Activated gamma-delta T cell treated with Interleukin-2 at 50 U/mL for 16 hours (primary cell): ENCODE measurements at places on chromosomes 4 and X.

DNA sequence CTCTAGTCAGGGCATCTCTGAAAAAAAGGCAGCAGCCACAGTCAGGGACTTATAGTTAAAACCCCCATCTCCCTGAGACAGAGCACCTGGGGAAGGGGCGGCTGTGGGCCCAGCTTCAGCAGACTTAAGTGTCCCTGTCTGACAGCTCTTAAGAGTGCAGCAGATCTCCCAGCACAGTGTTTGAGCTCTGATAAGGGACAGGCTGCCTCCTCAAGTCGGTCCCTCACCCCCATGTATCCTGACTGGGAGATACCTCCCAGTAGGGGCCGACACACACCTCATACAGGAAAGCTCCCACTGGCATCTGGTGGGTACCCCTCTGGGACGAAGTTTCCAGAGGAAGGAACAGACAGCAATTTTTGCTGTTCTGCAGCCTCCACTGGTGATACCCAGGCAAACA, 129.0 kb downstream of the ANXA5 start:
- DNase-seq, result no peak

DNA sequence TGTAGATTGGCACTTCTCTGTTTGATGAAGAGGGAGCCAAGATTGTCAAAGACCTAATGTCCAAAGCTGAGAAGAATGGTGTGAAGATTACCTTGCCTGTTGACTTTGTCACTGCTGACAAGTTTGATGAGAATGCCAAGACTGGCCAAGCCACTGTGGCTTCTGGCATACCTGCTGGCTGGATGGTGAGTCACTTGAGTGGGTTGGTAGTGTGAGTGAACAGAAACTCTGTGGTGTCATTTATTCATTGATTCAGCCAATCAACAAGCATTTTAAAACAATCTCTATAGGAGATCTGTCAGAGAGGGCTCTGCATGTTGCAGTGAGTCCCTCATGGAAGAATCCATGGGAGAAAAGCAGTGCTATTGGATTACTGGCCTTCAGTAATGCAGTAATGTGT, 16.3 kb downstream of the TAF9B start:
- no peak for DNase-seq

DNA sequence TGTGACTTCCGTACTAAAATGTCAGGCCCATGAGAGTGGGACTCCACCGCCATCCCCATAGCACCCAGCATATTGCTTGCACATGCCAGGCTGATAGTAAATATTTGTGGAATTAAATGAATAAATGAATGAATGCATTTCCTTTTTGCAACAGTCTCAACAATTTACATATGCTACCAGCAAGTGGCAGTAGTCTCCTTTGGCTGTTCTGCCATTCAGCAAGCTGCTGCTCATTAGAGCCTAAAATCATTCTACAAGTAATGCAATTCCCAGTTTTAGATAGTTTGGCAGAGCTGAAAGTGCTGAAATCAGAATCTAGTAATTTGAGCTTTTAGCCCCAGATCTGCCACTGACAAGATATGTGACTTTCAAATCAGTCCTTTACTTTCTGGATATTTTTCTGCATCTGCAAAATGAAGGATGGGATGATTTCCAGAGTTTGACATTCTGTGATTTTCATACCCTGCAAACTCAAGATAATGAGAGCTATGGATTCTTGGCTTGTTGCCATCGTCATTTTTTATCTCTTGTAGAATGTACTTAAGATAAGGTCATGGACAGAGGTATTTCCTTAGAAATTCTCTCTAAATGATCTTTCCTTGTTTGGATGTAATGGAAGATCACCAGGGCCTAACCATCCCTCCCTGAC, 35.7 kb upstream of the INTS6L start:
- DNase-seq, result no peak

- no peak for DNase-seq
Measured at GRCh38 chrX:2370456-2370855, 130.3 kb downstream of the DHRSX start.

DNA sequence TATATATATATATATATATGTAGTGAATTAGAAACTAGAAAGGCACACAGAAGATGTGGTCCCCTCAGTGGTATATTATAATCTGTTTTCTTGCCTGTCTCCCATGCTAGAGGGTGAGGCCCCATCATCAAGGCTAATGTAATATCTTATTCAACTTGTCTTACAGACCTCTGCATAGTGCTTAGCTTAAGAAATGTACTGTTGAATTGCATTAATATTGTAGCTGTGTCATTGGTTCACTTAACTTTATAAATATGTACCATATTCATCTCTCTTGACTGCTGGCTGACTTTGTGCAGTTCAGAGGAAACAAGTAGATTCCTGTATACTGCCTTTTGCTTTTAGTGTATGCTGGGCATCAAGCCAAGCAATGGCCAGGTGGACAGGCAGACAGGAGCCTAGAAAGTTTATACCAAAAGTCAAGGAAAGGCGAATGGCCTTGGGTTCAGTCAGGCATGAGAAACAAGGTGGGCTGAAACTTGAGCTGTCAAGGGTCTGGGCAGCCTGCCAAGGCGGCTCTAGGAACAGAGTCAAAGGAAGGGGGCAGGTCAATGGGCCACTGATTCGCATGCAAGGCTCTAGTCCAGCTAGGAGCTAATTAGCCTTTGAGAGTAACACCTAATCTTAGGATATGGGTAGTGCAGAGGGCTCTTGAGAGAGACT, 78.8 kb upstream of the LEF1 start:
- DNase-seq, result no peak

DNA sequence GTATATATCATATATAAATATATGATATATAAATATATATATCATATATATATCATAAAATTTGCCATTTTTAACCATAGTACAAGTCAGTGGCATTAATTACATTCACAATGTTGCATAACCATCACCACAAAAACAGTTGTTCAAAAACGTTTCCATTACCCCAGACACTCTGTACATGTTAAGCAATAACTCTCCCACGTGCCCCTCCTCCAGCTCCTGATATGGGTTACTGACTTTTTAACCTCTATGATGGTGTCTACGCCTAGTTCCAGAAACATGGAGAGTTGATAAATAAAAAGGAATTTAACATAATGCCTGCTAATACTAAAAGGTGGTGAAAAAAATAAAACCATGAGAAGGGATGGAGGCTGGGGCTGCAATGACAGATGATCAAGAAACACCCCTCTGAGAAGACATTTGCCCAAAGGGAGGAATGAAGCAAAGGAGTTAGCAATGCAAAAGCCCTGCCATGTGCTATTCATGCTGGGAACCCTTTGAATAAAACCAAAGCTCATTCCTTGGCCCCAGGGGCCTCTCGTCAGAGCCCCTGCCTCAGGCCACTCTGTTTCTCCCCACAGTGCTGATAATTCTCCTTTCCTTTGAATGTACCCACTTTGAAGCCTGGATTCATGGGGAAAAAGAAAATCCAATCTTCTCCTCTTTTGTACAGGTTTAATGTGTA, 144.3 kb downstream of the NWD2 start:
- no peak for DNase-seq

DNA sequence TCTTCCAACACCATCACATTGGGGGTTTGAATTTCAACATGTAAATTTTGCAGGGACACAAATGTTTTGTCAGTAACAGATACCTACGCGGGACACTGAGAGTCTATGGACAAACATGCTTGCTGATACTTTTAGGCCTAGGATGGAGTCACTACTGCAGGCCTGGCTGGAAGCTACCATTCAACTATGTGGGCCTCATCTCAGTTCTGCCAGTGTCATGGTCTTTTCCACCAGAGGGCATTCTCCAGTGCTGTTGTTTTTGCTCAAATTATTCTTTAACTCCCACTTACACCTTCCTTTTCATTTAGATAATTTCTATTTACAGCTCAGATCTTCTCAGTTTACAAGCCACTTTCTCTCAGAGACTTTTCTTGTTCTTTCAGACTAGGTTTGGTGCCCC, 7.0 kb upstream of the ANK2 start:
- DNase-seq, result no peak

DNA sequence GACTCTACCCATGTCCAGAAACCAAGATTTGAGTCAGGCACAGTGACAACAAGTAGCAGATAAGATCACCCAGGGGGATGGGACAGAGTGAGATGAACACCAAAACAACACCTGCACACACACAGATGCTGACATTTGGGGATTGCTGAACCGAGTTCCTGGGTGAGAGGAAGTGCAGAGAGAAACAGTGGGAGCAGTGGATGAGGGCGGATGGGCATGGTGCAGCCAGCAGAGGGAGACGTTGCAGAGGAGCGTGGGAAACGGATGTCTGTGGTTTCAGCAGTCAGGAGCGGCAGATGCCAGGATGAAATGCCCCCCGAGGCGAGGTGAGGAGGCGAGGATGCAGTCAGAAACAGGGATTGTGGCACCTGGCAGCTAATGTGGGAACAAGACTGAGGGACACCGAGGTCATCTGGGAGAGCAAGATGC, 78.6 kb upstream of the STS start:
- peak; percentile 33 for DNase-seq

- DNase-seq, result peak; percentile 3
Measured at GRCh38 chrX:129523079-129523911, at the start of gene SMARCA1. TSS of gene SMARCA1 (minus strand) at chrX:129523490. CDS start at chrX:129523370, 120 bp downstream.

DNA sequence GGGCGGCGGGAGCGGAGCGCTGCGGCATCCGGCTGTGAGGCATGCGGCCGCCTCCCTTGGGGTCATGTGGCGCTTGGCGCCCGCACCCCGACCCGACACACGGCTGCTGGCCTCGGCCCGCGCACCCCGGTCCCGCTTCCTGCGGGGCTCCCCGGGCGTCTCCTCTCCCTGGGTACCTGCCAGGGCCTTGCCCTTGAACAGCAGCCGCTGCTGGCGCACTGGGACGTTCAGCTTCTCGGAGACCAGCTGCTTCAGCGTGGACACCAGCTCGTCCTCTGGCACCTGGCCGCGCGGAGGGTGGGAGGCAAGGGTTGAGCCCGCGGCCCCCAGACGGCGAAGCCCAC, 391 bp downstream of the UBL4A start:
- DNase-seq, result peak; percentile 27

DNA sequence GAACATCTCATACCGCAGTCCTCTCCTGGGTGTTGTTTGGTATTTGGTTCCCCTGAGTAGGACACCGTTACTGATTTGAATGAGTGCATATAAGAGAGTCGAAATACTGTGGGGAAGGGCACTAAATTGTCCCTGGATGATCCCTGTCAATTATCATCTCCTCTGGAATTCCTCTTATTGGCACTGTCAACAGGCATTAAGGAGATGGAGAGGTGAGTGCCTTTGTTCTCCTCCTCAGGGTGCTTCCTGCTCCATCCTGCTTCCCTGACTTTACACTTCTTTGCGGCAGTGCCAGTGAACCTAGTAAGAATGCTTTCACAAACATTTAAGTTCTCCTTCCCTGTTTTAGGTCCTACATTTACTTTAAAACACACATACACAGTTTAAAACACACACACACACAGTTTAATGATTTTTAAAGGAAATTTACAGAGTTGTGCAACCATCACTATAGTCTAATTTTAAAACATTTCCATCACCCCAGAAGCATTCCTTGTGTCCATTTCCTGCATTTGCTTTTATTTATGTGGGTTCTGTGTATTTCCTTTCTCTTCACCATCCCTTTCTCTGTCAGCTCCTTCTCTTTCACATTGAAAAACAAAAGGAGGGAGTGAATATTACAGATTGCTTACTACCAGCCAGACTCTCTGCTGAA, 20.9 kb upstream of the ZRSR2 start:
- DNase-seq, result no peak

GRCh38 chr4:5435201-5435600, 273.2 kb downstream of the EVC2 start:
- no peak for DNase-seq

- DNase-seq, result no peak
Measured at GRCh38 chr4:6494431-6495295, 22.2 kb upstream of the PPP2R2C start.

GRCh38 chrX:23838953-23839352, 56.0 kb downstream of the SAT1 start:
- DNase-seq, result no peak

DNA sequence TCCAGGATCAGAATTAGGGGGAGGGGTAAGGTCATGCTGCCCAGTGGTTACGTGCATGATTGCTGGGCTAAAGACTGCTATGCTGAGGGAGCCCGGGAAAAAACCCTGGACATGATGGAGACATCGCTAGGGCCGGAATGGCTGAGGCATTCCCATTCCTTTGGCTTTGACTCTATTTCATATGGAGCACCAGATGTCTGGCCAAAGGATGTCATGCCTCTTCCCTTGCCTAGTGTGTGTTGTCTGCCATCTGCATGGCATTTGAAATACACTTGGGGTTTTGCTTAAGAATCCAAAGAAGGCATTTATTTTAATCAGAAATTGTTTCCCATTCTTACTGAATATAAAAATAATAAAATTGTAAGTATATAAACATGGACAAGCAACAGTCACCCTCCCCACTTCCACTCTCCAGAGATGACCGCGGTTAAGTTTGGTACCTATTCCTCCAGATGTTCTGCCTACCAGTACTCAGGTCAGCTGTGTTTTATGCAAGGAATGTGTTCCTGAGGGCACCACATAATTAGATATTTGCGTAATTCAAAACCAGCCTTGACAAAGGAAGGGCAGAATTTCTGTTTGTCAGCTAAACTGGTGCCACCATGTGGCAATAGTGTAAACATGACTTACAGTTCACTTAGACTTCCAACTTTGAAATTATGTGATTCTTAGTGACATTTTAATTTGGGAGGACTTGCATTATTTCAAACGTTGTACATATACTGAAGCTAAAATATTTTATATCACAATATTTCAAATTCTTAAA, 105.9 kb downstream of the CT47B1 start:
- no peak for DNase-seq

DNA sequence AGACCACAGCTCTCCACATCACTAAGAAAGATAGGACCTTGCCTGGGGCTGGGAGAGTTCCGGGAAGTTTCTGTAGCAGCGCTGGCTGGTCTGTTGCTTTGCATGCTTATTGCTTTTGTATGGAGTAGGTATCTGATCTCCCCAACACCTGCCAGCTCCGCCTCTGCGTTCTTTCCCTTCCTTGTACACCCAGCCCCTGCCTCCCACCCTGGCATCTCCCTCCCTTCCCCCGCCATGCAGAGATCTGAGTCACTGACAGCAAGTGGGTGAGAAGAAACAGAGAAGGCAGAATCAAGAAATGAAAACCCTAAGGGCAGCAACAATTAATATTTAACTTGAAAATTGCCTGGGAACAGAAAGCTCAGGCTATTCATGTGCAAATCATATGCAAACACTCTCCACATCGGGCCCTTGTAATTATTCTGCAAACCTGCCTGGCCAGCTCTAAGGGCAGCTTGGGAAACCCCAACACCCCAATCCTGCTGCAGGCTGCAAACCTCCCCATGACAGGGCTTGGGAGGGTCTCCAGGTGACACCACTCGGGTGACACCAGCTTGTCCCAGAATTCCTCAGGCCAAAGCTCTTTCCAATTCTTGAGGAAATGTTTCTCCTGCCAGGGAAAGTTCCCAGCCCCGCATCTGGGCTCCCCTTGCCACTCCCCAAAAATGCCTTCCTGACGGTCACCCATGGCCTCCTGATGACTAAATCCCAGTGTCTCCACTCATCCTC, 257.2 kb downstream of the FBXW7 start:
- DNase-seq, result no peak

GRCh38 chr4:7187691-7188090, 4.6 kb upstream of the SORCS2 start:
- no peak for DNase-seq

DNA sequence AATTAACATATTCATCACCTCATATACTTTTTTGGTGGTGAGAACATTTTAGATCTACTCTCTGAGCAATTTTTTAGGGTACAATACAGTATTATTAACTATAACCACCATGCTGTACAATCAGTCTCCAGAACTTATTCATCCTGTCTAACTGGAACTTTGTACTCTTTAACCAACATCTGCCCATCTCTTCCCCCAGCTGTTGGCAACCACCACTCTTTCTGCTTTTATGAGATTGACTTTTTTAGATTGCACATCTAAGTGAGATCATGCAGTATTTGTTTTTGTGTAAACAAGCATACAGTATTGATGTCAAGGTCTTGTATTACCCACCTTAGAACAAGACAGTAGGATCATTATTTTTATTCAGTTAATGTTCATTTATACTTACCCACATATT, 516.8 kb downstream of the RPA4 start:
- no peak for DNase-seq
